Breast epithelium (tissue), 4 donors: ENCODE measurements at places on chromosomes 5 and 9. TPM values are rescaled to one million over a fixed set of nuclear protein-coding genes. Genes with fewer than 3 reads are reported as not detected.

DNA sequence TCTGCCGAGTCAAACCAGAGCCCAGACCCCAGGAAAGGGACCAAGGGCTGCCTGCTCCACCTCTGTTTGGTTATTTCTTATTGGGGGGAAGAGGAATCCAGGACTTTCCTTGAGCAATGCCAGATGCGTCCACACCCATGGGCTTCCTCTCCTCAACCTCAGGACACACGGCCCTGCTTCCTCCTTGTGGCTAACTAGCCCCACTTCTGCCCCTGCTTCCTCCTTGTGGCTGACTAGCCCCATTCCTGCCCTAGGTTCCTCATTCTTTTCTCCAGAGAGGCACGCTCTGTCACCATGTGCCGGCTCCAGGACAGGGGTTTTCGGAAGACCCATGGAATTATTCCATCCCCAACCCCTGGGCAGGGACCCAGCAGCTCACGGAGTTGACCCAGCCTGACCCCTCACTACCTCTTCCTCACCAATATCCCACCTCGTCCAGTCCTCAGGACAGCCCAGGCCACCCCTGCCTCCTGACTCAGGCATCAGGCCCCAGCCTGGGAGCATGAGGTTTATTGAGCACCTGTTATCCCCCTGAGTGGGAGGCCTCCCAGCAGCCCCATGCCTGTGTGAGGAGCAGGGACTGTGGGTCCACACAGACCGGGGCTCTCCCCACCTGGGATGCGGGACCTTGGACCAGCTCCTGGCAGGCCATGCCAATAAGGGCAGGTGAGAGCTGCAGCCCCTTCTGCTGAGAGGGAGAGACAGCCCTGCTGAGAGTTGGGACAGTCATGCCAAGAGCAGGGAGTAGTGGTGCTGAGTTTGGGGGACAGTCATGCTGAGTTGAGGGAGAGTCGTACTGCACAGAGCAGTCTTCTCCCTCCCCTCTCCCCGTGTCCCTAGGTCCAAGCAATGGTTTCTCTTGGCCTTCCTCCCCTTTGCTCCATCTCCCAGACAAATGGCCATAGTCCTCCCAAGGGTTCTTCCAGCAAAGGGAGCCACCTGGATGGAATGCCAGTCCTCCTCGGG is 11.8 kb upstream of the FCN1 start:
- no peak for DNase-seq

DNA sequence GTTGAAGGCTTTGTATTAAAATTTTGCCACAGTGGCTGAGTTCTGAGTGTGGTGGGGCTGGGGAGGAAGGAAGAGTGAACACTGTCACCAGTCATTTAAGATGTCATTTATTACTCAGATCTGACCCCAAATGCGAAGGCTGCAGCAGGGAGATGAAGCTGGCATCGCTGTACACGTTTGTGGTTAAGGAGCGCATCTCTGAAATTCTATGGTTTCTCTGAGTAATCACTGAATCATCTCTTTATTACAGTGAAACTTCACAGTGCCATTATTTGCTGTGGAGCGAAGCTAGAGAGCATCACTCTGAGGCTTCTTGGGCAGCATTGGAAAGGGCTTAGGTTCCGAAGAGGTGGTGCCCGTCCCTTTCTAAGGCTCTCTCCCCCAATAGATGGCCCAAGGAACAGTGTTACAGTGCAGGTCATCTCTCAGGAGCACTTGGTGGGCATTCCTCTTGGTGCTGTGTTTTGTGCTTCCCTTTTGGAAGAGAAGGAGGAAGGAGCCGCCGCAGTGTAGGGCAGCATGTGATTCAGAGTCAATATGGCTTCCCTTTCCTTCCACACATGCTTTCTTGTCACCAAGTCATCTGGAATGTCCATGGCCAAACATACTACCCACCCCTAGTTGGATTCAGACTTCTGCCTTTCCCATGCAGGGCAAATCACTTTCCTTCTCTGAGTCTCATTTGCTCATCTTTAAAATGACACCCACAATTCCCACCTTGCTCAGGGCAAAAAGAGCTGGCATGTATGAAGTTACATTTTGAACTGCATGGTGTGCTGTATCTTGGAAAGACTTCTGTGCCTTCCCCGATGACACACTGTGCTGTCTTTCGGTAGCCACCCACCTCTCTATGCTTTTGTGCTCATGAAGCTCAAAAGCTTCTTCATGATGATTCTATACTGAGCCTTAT is 9.3 kb upstream of the TEX48 start:
- peak; percentile 19 for DNase-seq

DNA sequence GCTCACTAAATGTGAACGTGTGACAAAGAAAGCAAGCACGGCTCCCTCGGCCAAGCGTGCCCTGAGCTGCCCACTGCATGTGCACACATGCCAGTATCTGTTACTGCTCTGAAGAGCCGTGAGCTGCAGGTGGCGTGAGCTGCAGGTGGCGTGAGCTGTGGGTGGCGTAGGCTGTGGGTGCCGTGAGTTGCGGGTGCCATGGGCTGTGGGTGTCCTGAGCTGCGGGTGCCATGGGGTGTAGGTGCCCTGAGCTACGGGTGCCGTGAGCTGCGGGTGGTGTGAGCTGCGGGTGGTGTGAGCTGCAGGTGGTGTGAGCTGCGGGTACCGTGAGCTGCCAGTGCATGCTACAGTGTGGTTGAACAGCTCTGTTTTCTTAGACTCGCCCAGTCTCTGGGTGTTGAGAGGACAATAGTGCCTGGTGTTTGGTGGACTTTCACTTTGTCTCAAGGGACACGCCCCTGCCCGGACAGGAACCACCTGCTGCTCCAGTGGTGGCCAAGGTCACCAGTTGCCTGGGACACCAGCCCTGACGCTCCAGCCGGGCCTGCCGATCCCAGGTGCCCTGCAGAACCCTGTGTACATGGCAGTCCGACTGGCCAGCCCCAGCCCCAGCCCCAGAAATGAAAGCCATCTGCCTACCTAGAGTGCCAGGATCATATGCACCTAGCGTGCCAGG is 6.7 kb downstream of the CCDC187 start:
- DNase-seq = no peak

GRCh38 chr5:94422812-94423211 is 195.6 kb downstream of the KIAA0825 start:
- DNase-seq = no peak

- DNase-seq = no peak
Measured at GRCh38 chr5:156386976-156387375, 60.0 kb downstream of the SGCD start.

DNA sequence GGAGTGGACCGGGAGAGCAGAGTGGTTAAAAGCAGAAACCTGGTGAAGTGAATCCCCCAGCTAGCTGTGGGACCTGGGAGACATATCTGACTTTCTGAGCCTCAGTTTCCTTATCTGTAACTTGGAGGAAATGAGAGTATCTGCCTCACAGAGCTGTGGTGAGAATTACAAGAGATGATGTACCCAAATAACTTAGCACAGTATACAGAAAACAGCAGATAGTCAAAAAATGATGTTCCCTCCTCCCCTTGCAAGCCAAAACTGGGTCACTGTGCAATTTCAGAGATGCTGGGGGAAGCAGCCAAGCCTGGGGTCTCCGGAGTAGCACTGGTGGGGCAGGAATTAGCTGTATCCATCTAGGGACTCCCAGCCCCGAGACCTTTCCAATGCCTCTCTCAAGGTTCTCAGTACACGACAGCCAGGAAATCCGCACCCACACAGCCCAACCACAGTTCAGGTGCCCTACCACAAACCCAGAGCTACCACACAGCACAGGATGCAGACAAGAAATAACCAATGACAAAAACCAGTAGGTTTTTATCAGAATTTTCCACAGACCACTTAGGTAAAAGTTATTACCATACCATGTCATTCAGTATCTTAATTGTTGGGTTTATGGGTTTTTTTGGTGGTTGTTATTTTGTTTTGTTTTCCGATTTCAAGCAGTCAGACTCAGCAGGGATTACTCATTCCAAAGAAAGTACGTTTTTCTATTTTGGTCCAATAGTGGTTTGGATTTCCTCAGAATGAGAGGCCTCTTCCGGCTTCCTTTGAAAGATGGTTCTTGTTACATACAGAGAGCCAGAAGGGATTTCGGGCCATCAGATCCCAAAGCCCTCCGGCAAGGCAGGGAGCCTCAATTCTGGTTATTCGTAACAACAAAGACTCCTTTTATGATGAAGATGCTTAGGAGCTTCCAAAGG is 4.9 kb upstream of the HRH2 start:
- DNase-seq = no peak

DNA sequence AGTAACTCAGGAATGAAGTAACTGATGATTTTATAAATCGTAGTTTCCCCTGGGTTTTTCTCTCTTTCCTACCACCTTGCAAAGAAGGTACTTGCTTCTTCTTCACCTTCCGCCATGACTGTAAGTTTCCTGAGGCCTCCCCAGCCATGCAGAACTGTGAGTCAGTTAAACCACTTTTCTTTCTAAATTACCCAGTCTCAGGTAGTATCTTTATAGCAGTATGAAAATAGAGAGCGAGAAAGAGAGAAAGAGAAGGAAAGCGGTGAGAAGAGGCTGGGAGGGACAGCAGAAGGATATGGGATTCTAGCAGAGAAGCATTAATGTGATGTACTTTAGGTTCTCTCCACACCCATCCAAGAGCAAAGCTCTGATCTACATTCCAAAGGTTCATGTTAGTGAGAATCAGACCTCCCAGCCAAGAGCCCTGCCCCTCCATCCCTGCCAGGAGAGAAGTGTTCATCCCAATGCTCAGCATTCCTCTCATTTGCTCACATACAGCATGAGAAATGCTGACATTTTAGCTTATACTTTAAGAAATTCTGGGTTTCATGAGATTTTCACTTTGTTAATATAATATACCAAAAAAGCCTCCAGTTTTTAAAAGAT is 185.0 kb upstream of the PTGER4 start:
- no peak for DNase-seq

DNA sequence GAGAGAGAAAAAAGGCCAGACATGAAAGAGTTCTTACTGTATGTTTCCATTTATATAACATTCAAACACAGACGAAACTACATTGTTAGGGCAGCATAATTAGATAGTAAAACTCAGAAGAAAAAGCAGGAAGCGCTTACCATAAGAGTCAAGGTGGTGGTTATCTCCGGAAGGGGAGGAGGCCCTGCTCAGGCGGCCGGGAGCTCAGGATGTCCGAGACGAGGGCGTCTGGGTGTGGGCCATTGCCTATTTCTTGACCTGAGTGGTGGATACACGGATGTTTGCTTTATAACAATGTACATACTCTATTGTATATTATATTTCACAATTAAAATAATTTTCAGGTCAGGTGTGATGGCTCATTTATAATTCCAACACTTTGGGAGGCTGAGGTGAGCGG is 80.9 kb upstream of the COL5A1 start:
- DNase-seq = no peak

DNA sequence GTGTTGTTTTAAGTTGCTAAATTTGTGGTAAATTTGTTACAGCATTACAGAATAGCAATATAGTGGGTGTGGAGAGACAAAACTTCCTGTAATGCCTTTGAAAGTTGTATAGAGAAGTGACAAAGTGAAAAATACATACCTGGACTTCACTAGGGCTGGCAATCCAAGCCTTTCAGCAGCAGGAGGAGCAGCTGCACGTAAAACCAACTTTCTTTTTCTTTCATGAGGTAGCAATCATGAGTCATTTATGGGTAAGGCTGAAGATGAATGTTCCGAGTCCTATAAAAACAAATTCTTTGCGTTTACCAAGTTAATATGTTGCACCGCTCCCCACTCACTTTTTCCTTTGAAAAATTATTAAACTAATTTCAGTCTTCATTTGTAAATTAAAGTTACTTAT is 1138.2 kb downstream of the TAF11L14 start:
- DNase-seq = no peak

GRCh38 chr5:180281706-180282105 is 10.2 kb downstream of the MAPK9 start:
- DNase-seq = no peak

GRCh38 chr5:113612060-113612496 is 98.6 kb downstream of the YTHDC2 start:
- no peak for DNase-seq

- no peak for DNase-seq
Measured at GRCh38 chr5:67364381-67364970, 167.9 kb upstream of the CD180 start.

- DNase-seq = no peak
Measured at GRCh38 chr5:55535199-55535905, 588 bp upstream of the PLPP1 start.

- DNase-seq = no peak
Measured at GRCh38 chr5:76801159-76801802, 17.5 kb upstream of the F2RL1 start.

DNA sequence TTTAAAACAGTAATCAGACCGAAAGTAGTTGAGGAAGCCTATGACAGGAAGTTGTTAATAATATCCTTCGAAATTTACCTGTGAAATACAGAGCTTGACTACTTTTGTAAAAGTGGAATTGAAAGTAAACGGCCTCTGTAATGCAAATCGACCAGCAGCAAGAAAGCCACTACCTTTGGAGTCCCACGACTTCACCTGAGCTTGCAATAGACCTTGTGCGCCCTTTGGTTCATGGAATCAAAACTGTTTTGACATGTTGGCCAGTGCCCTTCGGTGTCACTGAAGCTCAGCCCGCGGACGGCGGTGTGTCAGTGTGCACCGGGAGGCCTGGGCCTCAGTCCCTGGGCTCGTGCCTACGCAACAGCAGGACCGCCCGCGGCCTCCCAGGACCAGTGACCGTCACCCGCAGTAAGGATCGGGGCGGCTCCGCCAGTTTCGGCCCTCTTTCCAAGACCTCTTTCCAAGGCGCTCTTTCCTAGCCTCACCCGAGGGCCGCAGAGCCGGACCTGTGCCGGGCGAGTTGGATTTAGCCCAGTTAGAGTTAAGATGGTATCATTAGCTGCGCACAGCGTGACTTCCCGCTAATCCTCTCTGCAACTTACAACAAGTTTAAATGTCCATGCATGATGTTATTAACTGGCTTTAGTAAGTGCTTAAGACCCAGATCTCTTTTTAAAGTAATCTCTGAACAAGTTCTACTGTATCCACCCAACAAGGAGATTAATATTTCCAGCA is 223.3 kb downstream of the MEF2C start:
- DNase-seq = no peak

DNA sequence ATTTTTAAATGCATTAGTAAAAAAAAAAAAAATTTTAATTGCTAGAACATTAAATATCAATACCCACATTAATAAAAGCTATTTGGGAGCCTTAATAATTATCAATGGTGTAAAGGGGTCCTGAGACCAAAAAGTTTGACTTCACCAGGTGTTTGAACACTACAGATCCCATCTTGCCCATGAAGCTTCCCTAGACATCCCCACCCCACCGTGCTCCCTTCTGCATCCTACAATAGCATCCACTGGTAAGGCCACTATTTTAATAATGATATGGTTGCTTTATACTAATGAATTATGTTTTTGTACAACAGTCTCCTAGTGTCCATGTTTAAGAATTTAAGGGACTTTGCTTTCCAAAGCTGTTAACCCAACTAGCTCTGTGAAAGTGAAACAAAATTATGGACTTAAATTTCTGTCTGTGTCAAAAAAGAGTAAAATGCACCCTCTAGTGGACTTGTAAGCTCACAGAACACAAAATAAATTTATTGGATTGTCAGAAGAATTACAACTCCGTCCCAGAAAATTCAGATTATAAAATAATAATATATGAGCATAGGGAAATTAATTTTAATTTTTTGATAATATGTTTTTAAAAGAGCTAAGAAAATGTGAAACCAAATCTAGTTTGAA is 76.0 kb downstream of the ARL15 start:
- no peak for DNase-seq

Gene ABO
- total RNA-seq = 1.1 TPM

Gene OTP
- not detected for total RNA-seq

Gene S1PR3
- total RNA-seq = 27.7 TPM

Gene RAB3C
- total RNA-seq = 2.6 TPM

Gene PKD2L2
- total RNA-seq = not detected

Gene PCDHB7
- 3.4 TPM for total RNA-seq

Gene ROR2
- 10.2 TPM for total RNA-seq
